NCI-H69 (cell line): ENCODE measurements at places on chromosomes 2 and 18.
A peak's percentile ranks its signal among the peaks of the same experiment; 100 is the strongest.

DNA sequence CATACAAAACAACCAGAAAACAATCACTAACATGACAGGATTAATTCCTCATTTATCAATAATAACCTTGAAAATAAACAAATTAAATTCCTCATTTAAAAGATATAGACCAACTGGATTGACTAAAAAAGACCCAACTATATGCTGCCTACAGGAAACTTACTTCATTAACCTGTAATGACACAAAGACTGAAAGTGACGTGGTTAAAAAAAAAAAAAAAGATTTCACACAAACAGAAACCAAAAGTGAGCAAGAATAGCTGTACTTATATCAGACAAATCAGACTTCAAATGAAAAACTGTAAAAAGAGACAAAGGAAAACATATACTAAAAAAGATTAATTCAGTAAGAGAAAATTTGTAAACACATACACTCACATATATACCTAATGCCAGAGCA is 201.2 kb downstream of the CCDC178 start:
- DNase-seq, result no peak

GRCh38 chr2:27278010-27278409 is 2.8 kb downstream of the DNAJC5G start:
- DNase-seq, result no peak

- DNase-seq, result no peak
These were observed 1277.7 kb upstream of the NXPH2 start for GRCh38 chr2:140057928-140058327.

GRCh38 chr2:127810619-127811396 is at the start of gene WDR33:
TSS of gene WDR33 (minus strand) at chr2:127811171. CDS start at chr2:127770981, 40,190 bp downstream.
- DNase-seq, result peak; percentile 93

DNA sequence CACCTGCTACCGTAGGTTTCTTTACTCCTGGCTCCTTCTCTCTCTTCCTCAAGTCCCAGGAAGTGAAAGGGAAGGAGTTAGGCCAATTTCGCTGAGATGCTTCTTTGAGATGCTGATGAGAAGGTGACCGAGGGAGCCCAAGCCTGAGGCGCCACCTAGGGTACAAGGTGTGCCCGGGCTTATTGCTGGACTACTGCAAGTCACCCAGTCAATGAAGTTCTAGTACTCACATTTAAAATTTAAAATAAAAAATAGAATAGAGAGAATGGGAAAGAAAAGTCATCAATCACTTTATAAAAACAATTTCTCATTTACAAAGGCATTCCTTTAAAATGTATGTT is 45.3 kb downstream of the ACAA2 start:
- DNase-seq, result peak; percentile 69

- no peak for DNase-seq
These were observed 153.4 kb downstream of the SH3RF3 start for GRCh38 chr2:109282360-109282759.

DNA sequence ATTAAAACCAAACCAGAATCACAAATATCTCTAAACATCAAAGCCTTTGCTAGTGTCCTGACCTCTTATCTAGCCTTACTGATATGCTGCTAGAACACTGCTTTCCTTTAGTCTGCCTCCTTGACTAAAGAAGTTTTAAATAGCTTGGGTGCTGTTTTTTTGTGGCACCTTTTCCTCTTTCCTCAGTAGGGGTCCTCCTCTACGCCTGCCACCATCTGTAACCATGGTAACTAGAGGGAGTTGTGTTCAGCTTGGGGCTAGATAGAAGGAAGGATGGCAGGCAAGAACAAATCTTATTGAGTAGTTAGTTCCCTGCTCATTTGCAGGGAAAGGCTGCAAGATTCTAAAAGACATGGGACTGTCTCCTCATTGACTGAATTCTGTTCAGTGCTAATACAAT is 86.0 kb downstream of the TAF4B start:
- peak; percentile 59 for DNase-seq

- no peak for DNase-seq
These were observed 66.3 kb downstream of the DYM start for GRCh38 chr18:49394191-49394590.

DNA sequence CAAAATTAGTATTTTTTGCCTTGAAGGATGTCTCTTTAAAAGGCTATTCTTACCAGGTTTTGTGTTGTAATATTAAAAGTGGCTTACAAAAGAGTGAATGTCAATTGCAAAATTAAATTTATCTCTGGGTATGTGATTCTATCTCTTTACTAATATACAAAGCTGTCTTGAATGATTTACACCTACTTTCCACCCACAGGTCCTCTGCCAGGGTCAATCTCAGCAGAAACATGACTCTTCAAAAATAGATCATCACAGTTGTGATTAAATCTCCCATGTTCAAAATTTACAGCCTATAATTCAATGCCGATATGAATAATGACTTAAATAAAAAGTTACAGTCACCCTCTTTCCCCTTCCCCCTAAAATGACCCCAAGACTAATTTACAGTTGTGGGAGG is 78.8 kb downstream of the SLC8A1 start:
- no peak for DNase-seq

- DNase-seq, result no peak
These were observed 274.9 kb upstream of the FANCL start for GRCh38 chr2:58515827-58516573.

- DNase-seq, result no peak
These were observed 153.0 kb upstream of the CAPN13 start for GRCh38 chr2:30960213-30960612.

- no peak for DNase-seq
These were observed 646.2 kb downstream of the XIRP2 start for GRCh38 chr2:167534443-167534842.

DNA sequence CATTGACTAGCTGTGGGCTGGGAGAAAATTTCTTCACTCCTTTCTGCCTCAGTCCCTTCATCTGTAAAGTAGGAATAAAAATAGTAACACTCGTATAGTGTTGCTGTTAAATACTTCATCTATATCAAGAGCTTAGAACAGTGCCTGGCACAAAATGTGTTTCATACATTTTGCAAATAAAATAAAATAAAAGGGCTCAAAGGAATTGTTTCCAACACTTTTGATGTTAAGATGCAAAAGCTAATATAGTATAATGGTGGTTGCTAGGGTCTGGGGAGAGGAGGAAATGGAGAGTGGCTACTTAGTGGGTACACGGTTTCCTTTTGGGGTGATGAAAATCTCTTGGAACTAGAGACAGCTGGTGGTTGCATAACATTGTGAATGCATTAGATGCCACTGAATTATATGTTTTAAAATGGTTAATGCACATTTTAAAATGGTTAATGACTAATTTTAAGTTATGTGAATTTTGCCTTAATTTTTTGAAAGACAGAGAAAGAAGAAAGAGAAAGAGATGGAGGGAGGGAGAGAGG is 542.1 kb upstream of the ID2 start:
- DNase-seq, result no peak

DNA sequence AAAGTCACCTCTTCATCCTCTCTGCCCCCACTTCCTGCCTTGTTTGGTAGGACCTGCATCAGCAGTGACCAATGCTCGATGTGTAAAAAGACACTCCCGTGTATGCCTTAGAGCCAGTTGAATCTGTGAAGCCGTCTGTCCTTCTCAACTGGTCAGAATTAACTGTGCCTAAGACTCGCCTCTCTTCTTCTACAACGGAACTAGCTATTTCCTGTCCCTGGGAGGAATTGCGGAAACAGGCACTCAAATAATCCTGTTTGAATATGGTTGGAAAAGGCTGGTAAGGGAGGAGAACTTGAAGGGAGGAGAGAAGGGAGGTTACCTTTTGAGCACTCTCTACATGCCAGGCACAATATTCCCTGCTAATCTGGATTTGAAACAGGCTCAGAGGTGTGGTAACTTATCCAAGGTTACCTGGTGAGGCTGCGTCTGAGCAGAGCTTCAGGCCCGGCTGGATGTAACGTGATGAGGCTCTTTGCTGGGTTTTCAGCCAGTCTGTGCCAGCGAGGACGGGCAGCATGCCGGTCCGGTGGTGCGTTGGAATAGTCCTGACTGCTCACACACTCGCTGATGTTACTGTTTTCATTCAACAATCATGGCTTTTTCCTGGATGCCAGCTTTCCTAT is 127.0 kb downstream of the FAM168B start:
- peak; percentile 30 for DNase-seq

DNA sequence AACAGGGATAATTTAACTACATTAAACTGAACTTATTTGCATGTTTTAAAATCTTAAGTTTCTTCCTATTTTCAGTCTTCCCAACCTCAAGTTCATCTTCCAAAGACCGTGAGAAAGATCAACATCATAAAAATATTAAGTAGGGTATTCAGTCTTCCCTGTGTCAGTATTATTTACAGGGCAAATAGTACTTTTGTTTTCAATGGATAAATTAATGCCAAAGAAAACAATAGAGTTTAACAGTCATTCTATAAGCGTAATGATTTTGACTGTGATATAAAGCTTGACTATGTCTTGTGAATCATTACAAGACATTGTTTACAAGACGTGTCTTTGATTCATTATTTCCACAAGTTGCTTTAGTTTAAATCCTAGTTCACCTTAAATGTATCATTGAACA is 48.0 kb upstream of the NRXN1 start:
- DNase-seq, result no peak

DNA sequence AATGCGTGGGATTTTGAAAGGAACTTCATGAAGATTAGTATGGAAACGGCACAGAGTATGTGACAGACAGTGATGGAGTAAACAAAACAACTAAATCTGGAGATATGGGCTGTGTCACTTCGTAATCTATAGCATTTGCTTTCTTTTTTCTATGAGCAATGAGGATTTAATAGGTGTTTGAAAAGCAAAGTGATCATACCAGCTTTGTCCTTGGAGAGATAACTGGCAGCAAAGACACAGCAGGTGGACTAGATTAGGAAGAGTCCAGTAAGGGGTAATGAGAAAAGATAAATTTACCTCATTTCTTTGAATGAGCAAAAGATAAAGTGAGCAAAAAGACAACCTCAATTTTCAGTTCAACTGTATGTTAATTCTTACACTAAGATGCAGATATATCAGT is 199.0 kb downstream of the LRP1B start:
- no peak for DNase-seq

DNA sequence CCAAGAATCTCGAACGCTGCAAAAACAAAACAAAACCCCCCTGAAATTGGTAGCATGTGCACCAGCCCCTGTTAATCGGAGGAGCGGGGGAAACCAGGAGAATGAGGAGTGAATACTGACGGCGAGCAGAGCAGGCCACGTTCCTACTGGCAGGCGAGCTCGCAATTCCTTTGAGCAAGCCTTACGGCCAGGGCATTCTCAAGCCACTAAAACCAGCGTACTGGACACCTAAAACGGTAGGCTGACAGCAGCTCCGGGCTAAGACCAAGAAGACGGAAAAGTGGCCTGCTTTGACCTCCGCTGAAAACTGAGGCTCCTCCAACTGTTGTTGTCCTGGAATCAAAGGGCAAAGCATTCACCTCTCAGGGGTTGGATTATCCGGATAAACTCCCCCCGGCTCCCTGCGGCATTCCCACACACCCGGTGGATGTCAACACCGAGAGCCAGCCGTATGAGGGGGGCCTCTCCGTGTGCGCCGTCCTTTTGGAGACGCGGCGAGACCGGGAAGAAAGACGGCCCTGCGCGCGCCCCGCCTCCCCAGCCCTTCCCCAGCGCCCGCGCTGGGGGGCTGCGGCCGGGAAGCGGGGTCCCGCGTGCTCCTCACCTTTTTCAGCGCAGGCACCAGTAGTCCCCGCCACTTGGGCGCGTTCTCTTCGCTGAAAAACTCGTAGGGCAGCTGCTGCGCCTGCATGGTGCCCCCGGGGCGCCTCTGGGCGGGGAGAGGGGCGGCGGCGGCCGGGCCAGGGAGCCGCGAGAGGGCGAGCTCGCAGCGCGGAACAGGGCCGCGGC is 925 bp downstream of the SOS1 start:
- DNase-seq, result peak; percentile 68
